SK-MEL-5 (cell line): ENCODE measurements at places on chromosomes 4 and X.

GRCh38 chr4:180617196-180617595, 1626.0 kb upstream of the TENM3 start:
- peak; percentile 68 for DNase-seq

DNA sequence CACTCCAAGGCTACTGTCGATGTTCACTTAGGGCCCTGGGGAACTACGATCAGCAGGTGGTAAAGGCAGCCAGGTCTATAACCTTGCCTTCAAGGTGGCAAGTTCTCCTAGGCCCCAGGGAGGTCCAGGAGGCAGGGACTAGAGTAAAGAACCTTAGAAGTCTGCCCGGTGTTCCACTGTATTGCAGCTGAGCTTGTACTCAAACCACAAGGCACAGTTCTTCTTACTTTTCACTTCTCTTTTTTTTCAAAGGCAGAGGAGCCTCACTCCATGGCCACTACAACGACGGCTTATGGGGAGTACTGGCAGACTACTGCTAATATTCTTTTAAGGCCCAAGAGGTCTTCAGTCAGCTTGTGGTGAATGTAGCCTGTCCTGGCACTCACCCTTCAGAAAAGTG, 78.8 kb upstream of the GPR174 start:
- DNase-seq: no peak

GRCh38 chr4:47572981-47573380, 87.9 kb downstream of the ATP10D start:
- no peak for DNase-seq

DNA sequence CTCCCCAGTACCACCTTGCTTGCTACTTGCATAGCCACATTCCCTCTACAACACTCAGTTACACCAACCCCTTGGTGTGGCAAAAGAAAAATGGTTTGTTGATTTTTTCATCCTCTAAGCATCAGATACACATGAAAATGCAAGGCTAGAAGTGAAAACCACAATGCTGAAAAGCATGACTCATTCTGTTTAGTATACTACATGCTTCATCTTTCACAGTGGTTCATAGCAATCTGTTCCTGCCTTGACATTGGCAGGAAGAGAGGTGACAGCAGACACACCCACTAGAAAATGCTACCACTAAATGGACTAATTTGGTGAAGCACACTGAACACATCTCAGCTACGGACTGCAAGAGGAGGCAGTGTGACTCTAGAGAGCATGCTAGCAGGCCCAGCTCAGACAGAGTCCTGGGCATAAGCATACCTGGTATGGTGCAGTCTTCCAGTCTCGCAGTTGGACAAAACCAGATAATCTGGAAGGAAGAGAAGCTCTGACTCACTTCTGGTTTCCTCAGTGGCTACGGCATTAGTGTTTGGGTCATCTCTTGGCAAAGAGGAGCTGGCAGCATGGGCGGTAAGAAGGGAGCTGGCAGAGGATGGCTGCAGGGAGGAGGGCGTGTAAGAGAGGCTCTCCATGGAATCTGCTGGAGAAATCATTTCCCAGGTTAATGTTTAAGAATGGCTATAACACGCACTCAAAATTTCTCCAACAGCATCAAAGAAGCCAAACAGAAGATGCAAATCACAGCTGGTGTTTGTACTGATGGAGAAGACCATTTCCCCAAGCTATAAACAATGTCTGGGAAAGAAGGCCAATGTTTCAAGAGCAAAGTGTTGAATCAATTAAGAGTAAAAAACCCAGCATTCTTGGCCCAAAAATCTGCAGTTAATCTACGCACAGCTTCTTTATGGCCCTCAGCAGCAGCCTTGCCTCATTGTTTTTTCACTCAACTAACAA, 37.8 kb downstream of the GAB3 start:
- DNase-seq: no peak
